ENCODE measurements at places on chromosomes 2 and 18.

DNA sequence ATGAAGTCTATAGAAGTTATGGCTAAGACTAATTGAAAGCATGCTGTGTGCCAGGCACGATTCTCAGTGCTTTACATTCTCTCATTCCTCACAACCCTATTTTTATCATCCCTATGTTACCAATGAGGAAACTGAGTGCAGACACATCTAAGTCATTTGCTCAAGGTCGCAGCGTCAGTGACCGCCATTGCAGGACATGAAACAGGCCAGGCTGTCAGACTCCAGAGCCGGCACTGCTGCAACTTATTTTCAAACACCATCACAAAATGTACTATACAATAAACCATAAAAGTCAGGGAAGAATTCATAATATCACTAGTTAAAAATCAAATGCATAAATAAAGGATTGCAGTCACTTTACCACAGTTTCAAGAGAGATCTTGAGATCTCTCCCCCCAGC is 5.6 kb downstream of the STK39 start:
- no peak for DNase-seq

DNA sequence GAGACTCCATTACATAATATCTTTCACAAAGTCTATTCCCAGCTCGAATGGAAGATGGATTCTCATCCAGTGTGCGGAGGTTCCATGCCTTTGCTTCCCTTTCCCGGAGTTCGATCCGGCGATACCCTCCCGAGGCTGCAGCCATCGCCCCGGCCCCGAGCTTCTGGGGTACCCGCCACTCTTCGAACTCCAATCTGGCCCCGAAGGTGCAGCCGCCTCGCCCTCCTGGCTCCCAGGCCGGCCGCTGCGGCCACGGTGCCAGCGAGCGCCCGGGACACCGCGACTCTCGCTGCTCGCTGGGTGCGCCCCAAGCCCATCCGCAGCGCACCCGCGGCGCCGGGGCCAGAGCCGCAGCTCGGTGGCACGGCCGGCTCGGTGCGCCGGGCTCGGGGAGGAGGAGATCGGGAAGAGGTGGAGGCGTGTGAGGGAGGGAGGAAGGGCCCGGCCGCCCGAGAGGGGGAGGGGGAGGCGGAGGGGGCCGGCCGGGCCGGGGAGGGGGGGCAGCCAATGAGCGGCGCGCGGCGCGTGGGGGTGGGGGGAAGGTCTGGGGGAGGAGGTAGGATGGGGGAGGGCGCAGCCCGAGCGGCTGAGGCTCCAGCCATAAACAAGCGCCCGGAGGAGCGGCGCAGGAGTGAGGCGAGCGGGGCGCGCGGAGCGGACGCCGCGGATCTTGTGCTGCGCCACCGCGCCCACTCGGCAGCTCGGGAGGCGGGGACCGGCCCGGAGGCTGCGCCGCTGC is at the start of gene CRIM1:
Gene CRIM1 (plus strand): TSS at position 628 of the 739 bp plus-strand sequence. CDS start 515 bp downstream, outside the sequence.
- DNase-seq, result peak; percentile 80

GRCh38 chr18:305003-305501 is 37.2 kb upstream of the THOC1 start:
- no peak for DNase-seq

DNA sequence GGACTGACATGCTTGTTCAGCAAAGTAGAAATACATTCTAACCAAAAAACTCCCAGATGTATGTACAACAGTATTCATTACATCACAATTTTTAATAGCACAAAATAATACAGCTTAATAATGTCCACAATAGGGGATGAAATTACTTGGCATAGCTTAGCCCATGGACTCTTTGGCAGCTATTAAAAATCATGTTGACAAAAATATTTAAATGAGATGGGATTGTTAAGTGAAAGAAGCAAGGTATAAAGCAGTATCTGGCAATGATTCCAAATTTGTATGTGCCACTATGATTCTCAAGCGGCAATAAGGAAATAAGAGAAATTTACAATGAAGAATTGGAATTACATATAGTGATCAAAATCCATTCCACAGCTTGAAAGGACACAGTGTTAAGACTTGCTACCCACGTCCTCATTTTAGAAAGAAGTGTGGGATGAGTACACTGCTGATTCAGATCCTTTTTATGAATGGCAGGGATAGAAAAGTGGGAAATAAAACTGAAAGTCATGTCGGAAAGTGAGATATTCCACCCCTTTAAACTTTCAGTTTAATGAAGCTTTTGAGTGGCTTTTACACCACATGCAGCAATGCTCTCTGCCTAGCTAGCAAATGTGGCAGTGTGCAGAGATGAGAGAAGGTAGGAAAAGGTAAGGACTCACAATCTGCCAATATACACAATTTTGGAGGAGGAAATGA is 2.4 kb downstream of the GAREM1 start:
- no peak for DNase-seq

GRCh38 chr2:69185807-69186206 is 172.8 kb downstream of the ANTXR1 start:
- peak; percentile 45 for DNase-seq

DNA sequence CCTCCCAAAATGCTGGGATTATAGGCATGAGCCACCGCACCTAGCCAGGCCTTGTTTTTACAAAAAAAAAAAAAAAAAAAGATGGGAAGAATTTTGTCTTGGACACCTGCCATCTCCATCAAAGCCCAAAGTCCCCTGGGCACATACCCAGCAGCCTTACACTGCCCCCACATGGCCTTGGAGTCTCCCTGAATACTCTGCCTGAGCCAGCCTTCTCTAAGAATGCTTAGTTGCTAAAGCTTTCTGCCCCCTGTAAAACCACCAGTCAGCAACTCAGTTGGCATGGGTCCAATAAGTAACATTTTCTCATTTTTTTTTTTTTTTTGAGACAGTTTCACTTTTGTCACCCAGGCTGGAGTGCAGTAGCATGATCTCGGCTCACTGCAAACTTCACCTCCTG is 40.6 kb downstream of the SPC25 start:
- DNase-seq, result peak; percentile 22

- DNase-seq, result peak; percentile 81
Observed at GRCh38 chr18:63336366-63337099, 17.0 kb upstream of the BCL2 start.

DNA sequence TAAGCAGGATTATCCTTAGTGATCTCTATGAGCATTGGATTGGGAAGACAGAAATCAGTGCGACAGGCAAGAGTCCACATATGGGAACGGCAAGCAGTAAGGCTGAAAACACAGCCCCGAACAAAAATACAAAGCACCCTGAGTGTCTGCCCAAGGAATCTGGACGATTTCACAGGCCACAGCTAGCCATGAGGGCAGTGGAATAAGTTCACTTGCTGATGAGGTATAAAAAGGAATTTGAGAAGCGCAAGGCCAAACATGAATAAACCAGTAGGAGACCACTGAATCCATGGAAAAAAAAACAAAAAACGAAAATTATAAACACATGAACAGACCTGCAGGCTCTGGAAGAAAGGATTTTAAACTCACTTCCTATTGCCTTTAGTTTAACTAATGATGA is 24.3 kb downstream of the WDSUB1 start:
- no peak for DNase-seq

DNA sequence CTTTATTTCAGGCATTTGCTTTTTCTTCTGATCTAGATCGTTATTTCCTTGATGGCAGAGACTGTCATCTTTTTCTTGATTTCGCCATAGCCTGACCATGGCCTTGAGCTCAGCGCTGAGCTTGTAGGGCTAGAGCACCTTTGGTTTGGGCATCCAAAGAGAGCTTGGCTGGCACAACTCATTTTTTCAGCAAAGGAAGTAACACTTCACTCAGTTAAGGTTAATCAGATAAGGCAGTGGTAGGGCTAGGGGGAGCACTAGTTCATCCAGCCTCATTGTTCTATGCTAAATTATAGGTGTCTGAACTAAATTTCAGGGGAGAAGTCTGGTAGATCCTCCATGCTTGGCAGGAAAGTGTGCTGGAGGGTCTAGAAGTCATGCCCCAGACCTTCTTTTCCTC is 125.0 kb downstream of the SETBP1 start:
- DNase-seq, result no peak

GRCh38 chr18:25279133-25279532 is 72.8 kb downstream of the ZNF521 start:
- no peak for DNase-seq

GRCh38 chr2:58427572-58428095 is 186.5 kb upstream of the FANCL start:
- DNase-seq, result peak; percentile 20

DNA sequence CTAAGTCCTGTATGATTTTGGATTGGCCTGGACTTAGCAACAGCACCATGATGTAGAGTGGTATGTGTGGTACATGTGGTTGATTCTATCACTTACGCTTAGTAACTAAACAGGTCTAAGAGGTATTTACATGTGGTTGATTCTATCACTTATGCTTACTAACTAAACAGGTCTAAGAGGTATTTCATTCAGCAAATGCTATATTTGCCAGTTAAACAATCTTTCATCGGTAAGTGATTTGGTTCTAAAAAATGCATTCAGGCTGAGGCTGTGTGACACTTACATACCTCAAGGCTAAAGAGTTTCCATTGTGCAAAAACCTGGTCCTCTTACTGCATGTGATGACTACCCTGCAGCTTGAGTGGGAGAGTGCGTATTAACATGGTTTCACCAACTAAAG is 13.1 kb downstream of the EIF4E2 start:
- DNase-seq, result no peak

GRCh38 chr2:128774320-128775216 is 455.9 kb upstream of the HS6ST1 start:
- DNase-seq, result no peak

DNA sequence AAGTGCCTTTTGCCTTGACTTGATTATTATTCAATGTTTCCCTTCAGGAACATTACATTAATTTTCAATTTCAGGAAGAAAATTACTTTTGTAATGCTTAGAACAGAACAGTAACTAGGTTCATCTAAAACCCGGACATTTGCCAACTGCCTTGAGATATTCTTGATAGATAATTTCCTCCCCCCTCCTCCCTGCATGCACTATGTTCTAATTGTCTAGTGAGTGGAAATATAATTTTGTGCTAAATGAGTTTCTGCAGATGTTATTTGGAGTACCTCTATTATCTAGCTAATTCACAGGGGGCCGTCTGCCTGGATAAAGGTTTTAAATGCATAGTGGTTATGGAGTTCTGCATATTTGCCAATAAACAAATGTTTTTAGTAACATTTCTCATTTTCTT is 200.3 kb upstream of the SLC39A10 start:
- DNase-seq, result no peak

DNA sequence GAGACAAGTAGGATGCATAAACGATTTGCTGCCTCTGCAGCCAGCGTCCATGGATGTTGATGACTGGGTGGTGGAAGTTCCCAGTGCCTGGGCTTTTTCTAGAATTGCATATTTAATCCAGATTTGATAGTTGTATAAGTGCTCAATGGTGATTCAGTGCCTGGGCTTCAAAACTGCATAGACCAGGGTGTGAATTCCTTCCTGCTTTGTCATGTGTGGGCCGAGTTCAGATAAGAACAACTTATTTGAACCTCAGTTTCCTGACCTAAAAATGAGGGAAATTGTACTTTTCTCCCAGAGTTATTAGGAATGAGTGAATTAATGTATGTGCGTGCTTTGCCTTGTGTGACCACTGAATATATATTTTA is 154.6 kb downstream of the WDSUB1 start:
- peak; percentile 73 for DNase-seq

DNA sequence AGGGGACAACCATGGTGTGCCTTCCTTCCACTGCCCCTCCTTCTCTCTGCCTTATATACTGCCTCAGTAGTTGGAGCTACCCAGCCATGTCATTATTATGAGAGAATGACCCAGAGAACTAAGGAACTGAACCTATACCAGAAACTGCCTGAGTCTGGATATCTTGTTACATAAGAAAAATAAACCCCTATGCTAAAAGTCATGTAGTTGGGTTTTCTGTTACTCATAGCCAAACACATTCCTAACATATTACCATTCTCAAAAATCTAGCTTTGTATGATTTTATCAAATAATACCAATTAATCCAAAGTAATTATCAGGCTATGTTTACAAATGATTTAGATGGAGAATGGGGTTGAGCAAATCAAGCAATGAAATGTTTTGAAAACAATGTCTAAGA is 15.0 kb upstream of the KLF7 start:
- no peak for DNase-seq

Measured in astrocyte of the cerebellum (primary cell).